Omental fat pad (tissue), 4 donors: ENCODE measurements at places on chromosomes 2 and 18.

- DNase-seq: no peak
Observed at GRCh38 chr18:10312326-10313015, 142.0 kb upstream of the APCDD1 start.

- DNase-seq: no peak
Observed at GRCh38 chr2:235730115-235730514, 236.3 kb downstream of the AGAP1 start.

- DNase-seq: no peak
Observed at GRCh38 chr18:79211844-79212243, 142.7 kb downstream of the ATP9B start.

GRCh38 chr2:182298456-182298855 is 128.4 kb downstream of the PDE1A start:
- DNase-seq: no peak

GRCh38 chr2:58973811-58974281 is 732.7 kb upstream of the FANCL start:
- no peak for DNase-seq

- no peak for DNase-seq
Observed at GRCh38 chr2:11239666-11240462, 84.6 kb downstream of the SLC66A3 start.

- DNase-seq: no peak
Observed at GRCh38 chr2:195741191-195741590, 84.2 kb downstream of the SLC39A10 start.

DNA sequence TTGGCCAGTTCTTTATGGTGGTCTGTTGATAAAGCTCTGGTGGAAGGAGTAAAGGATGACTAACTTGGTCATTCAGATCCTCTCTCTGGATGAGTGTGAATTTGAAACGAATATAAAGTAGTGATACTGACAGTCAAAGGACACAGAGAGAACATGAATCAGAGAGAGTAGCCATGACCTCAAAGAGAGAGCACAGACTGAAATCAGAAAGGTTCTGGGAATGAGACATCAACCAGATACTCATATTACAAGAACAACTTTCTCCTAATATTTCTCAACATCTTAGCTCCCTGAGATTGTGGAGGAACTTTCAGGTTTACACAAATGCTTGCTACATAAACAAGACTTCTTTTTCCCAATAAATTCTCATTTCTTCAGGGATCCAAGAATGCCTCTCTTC is 849.1 kb upstream of the CHAC2 start:
- DNase-seq: no peak

DNA sequence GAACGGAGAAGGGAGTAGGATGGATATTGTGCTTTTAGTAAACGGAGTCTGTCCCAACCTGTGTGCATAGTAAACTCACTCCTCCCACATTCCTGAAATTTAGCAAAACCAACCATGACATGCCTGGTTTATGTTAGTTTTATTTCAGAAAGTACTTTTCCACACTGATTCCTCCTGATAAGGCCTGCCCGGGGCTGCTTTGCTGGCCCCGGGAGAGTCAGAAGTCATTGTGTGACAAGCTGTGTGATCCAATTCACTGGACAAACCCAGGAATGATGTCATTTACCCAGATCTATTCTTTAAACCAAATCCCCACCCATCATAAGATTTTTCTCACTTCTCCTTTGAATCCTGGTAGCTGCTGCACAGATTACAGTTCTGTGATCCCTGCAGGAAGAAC is 109.0 kb downstream of the SETBP1 start:
- DNase-seq: no peak

- DNase-seq: no peak
Observed at GRCh38 chr2:234955971-234956509, 4.2 kb downstream of the SH3BP4 start.

- no peak for DNase-seq
Observed at GRCh38 chr2:179594268-179595112, 266.9 kb downstream of the ZNF385B start.

DNA sequence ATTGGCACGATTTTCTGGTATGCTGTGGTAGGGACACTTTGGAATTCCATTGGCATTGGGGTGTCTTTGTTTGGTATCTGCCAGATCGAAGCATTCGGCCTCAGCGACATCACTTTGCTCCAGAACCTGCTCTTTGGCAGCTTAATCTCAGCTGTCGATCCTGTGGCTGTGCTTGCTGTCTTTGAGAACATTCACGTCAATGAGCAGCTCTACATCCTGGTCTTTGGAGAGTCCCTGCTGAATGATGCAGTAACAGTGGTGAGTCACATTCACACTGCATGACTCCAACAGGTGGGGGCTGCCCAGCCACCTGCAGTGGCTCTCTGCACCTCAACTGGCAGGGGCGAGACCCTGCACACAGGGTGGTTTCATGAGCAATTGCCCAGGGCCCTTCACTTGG is 38.4 kb downstream of the SLC9A2 start:
- no peak for DNase-seq

- no peak for DNase-seq
Observed at GRCh38 chr18:8980496-8980895, 122.0 kb upstream of the NDUFV2 start.

- DNase-seq: no peak
Observed at GRCh38 chr2:235034265-235035118, 82.7 kb downstream of the SH3BP4 start.

DNA sequence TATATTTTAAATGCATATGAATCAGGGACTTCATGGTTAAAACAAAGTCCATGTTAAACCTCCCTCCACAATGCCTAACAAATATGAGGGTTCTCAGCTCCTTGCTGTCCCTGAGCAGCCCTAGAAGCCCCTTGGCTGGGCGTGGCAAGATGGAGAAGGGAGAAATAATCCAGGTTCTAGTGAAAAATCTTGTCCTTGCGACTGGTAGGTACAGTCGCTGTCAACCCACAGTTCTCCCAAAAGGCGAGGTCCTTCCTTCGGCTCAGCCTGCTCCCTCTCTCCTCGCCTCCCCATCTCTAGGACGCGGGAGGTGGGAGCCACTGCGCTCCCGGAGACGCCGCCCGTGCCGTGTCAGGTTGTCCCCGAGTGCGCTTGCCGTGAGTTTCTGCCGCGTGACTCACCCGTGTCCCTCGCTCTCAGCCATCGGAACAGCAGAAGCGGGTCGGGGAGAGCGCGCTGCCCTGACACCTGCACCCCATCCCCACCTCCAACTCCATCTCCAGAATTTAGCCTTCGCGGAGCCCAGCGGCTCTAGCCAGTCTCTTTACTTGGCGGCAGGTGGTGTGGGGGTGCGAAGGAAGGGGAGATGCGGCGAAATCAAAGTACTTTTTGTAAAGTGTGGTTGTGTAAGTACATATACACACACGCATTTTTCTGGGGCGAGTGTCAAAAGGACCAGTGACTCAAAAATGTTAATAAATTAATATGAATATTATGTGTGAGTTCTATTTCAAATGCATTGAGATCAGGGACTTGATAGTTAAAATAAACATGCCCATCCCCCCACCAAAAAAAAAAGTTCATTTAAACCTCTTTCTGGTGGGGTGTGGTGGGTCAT is 65.1 kb upstream of the TMEM17 start:
- no peak for DNase-seq

DNA sequence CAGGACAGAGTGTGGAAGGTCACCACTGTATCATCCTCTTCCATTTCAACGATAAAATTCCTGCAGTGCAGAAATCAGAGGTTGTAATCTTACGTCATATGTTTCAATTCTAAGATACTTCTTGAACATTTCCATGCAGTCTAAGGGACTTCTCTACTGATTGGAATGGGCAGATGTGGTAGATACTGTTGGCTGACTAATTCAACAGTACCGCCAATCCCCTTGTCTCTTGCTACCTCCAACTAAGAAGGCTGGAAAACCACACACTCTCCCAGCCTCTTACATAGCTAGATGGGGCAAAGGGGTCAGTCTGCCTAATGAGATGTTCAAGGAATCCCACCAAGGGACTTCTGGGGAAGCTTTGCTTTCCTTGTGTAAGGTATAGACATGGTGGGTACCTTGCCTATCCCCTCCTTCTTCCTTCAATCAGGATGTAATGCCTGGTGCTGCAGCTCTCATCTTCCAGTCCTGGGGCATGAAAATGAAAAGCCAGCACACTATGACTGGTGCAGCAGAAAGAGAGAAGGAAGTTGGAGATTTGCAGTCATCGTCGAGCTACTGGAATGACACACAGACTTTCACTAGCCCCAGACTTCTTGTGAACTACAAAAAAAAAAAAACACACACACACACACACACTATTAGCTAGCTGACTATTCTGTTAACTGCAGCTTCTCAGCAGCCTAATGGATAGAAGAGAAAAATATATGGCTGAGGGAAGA is 84.1 kb downstream of the ALPK2 start:
- DNase-seq: no peak

GRCh38 chr2:29082804-29083495 is 8.6 kb upstream of the PCARE start:
- no peak for DNase-seq

GRCh38 chr18:12863687-12864216 is 20.3 kb downstream of the PTPN2 start:
- no peak for DNase-seq

GRCh38 chr2:30293303-30293921 is 62.1 kb downstream of the LBH start:
- DNase-seq: no peak

DNA sequence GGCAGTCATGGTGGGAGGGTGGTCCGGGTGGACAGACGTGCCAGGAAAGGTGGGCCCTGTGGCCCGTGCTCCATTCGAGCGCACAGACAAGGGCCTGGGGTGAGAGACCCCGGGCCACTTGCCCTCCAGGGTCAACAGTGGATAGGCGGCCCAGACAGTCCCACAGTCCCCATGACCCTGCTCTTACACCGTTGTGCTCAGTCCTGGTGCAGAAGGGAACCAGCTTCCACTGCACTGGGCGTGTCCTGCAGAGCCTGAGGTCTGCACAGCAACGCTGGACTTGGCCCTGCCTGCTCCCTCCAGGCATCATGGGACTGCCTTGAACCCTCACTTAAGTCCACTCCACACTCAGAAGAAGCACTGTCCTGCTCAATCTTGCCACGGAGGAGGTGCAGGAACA is 52.0 kb downstream of the PXDN start:
- DNase-seq: no peak

GRCh38 chr2:157893611-157894010 is 17.5 kb upstream of the ACVR1 start:
- DNase-seq: no peak

GRCh38 chr2:142741764-142742269 is 135.6 kb upstream of the KYNU start:
- no peak for DNase-seq

GRCh38 chr2:208415255-208415654 is 8.7 kb downstream of the PTH2R start:
- no peak for DNase-seq

GRCh38 chr2:210577263-210578071 is 21.1 kb downstream of the CPS1 start:
- no peak for DNase-seq

DNA sequence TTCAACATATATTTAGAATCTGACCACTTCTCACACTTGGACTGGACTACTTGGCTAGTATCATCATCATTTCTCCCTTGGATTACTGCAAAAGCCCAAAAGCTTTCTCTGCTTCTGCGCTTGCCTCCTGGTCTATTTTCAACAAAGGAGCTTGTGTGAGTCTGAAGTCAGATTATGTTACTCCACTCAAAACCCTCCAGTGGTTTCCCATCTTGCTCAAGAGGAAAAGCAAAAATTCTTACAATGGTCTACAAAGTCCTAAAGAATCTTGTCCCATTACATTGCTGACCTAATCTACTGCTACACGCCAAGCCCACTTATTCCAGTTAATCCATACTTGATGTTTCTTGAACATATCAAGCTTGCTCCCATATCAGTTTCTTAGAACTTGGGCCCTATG is 9.6 kb downstream of the PREPL start:
- no peak for DNase-seq

DNA sequence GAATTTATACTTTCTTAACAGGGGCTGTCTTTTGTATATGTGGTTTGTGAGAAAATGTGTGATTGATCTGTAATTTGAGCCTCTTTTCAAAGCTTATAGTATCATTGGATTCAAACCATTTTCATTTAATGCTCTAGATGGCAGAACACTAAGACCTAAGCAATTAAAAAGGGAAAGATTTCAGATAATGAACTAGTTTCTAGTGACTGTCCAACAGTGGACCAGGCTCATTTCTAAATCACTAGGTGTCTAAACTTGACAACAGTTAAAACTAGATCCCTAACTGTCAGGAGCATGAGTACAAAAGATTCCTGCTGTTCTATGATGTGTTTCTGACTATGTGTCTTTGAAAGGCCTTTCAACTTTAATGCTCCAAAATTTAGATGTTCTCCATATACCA is 54.6 kb downstream of the ANKRD44 start:
- no peak for DNase-seq

DNA sequence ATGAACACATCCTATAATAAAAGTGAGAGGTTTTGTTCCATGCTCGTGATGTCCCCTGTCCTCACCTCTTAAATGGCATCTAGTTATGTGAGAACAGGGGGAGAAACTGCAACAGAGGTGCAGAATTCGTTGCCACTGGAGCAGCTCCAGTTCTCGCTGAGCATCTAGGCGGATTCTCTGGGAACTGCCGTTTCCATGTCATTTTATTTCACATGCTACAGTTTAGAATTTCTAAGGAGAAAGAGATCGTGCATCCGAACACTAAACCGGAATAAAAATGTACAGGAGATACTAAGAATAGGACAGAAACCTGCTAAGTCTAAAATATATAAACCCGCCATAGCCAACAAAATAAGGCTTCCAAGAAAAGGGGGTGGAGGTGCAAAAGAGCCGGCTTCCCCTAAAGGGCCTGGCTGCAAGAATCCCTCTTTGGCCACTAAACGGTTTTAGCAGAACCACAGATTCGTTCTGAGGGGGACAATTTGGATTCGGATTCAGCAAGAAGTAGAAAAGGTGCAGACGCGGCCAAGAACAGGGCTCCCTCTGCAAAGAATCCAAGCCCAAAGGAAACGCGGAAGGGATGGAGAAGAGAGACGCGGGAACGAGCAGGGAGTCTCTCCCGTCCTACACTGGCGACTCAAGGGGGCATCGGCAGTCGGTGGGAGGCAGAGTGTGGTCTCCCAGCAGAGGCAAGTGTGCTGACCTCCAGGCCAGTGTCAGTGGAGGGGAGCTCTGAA is 1.3 kb downstream of the TMEM163 start:
- DNase-seq: no peak

GRCh38 chr2:1730015-1730927 is 14.0 kb downstream of the PXDN start:
- DNase-seq: peak; percentile 19

DNA sequence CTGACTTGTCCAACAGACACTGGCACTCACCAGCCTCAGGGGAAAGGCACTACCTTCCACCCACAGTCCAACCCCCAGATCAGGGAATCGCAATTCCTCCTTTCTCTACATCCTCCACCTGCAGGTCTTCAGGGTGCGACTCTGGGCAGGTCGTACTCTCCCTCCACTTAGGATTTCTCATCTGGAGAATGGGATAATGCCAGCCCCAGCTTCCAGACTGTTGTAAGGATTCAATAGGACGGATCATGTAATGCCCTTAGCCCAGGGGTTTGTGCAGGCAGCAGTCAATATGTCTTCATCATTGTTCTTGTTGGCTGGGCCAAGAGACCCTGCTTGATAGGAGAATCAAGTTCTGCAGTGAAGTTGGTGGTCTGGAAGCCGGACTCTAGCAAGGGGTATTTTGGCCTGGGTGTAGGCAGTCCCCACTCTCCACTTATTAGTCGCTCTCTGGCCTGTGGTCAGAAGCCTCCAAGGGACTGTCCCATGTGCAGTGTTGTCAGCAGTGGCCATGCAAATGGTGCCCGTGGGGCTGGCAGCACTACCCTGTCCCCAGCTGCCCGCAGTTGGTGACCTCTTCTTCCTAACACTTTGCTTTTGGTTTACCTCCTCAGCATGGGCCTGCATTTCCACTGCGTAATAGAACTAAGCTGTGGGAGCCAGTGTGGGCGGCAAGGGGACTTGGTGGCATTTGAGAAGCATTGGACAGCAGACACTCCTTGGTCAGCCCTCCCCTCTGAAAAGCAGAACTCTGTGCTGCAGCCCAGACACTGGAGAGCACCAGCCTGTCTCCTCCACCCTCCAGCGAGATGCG is 172.4 kb upstream of the HS6ST1 start:
- no peak for DNase-seq
